HFFc6 (cell line): ENCODE measurements at places on chromosomes 3 and 15. TPM values are rescaled to one million over a fixed set of nuclear protein-coding genes. Genes with fewer than 3 reads are reported as not detected.

The KLHDC8B gene
- total RNA-seq, result 19.6 to 22.6 TPM (median 22.0 TPM) in 3 replicates

The CLRN1 gene
- total RNA-seq, result not detected in 3 replicates

The SAXO2 gene
- total RNA-seq, result 1.1 to 2.1 TPM (median 1.3 TPM) in 3 replicates

The CEP97 gene
- 11.2 to 14.7 TPM (median 14.3 TPM) in 3 replicates for total RNA-seq

The SMARCC1 gene
- total RNA-seq, result 61.3 to 70.2 TPM (median 64.5 TPM) in 3 replicates

The LRRC31 gene
- not detected in 3 replicates for total RNA-seq

The CPNE9 gene
- total RNA-seq, result not detected in 3 replicates

The CEP152 gene
- 3.0 to 7.3 TPM (median 6.2 TPM) in 3 replicates for total RNA-seq

The GPR15 gene
- total RNA-seq, result not detected in 3 replicates

The FGF12 gene
- not detected in 2 replicates for total RNA-seq

The TRH gene
- not detected in 3 replicates for total RNA-seq
